ENCODE measurements at places on chromosomes 13 and 19.

DNA sequence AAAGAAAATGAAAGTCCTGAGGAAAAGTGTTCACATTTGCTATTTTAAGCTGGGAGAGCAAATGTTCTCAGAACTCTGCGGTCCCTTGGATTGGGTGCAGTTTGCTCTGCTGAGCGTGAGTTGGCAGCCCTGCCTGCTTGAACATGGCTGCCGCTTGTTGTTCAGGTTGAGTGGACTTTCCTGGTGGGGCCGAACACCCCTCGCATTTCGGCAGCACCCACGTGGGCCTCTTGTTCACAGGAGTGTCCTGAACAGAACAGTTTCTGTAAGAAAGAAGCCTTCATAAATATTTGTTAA, 10.8 kb upstream of the RNF113B start:
- DNase-seq: no peak

GRCh38 chr13:32354040-32354439, 38.7 kb downstream of the BRCA2 start:
- DNase-seq: no peak

GRCh38 chr19:47758443-47758804, 13.1 kb downstream of the NOP53 start:
- DNase-seq: no peak

- no peak for DNase-seq
These were observed 69.3 kb downstream of the NHLRC3 start for GRCh38 chr13:39107561-39107960.

GRCh38 chr13:40537146-40537895, 129.1 kb downstream of the FOXO1 start:
- no peak for DNase-seq

GRCh38 chr13:30415430-30416030, 6.8 kb upstream of the UBE2L5 start:
- no peak for DNase-seq

- DNase-seq: no peak
These were observed 30.0 kb upstream of the ATP12A start for GRCh38 chr13:24650161-24650560.

- no peak for DNase-seq
These were observed 1842.3 kb downstream of the PCDH9 start for GRCh38 chr13:65387743-65388347.

GRCh38 chr13:20451397-20451796, 74.3 kb downstream of the CRYL1 start:
- no peak for DNase-seq
